ENCODE measurements at places on chromosomes 16 and 17. TPM values are rescaled to one million over a fixed set of nuclear protein-coding genes. Genes with fewer than 3 reads are reported as not detected.

- peak; percentile 26 for DNase-seq
- H3K27me3 ChIP-seq = no peaks in the 10 kb centered on the region
- peak overlapping the region; percentile 99 for H3K4me3 ChIP-seq
- H3K27ac ChIP-seq = peak overlapping the region; percentile 100
- H3K36me3 ChIP-seq = peaks cover 8% of the 10 kb centered on the region
These were observed 1.2 kb downstream of the VAMP2 start for GRCh38 chr17:8161289-8162232.

- H3K4me3 ChIP-seq = no peak overlapping the region
- no peaks in the 10 kb centered on the region for H3K27me3 ChIP-seq
- no peaks in the 10 kb centered on the region for H3K4me1 ChIP-seq
- peaks cover under 1% of the 10 kb centered on the region for H3K36me3 ChIP-seq
These were observed 22.5 kb downstream of the GABARAPL2 start for GRCh38 chr16:75588716-75589115.

GRCh38 chr17:82985973-82986372, 93.4 kb upstream of the METRNL start:
- H3K27me3 ChIP-seq = no peaks in the 10 kb centered on the region
- peak; percentile 53 for DNase-seq
- peak overlapping the region; percentile 18 for H3K27ac ChIP-seq
- H3K4me3 ChIP-seq = peak overlapping the region; percentile 31
- H3K4me1 ChIP-seq = peaks cover 25% of the 10 kb centered on the region
- H3K36me3 ChIP-seq = no peaks in the 10 kb centered on the region

DNA sequence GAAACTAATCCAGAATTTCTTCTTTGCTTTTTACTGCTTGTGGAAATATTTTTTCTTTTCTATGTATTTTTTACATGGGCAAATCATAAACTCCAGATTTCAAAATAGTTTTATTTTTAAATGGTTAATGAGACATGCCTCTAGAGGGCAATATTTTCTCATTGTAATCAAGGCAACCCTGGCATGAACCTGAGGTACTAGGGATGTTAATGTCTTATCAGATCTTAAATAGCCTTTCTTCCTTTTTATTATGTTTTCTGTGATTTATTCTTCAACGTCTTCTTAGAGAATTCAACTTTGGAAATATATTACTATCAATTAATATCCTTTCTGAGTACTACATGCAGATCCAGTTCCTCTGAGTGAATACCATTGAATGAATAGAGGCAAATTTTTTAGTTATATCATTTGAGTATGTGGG, 324.7 kb downstream of the BCAS3 start:
- H3K4me3 ChIP-seq = no peak overlapping the region
- H3K27ac ChIP-seq = no peak overlapping the region
- DNase-seq = peak; percentile 33
- no peaks in the 10 kb centered on the region for H3K36me3 ChIP-seq
- H3K27me3 ChIP-seq = no peaks in the 10 kb centered on the region

- H3K4me1 ChIP-seq = peaks cover 7% of the 10 kb centered on the region
- H3K36me3 ChIP-seq = no peaks in the 10 kb centered on the region
- H3K4me3 ChIP-seq = no peak overlapping the region
- no peak overlapping the region for H3K27ac ChIP-seq
- no peak for DNase-seq
- H3K27me3 ChIP-seq = peaks cover 4% of the 10 kb centered on the region
These were observed 1.1 kb upstream of the TPPP3 start for GRCh38 chr16:67394155-67395104.

DNA sequence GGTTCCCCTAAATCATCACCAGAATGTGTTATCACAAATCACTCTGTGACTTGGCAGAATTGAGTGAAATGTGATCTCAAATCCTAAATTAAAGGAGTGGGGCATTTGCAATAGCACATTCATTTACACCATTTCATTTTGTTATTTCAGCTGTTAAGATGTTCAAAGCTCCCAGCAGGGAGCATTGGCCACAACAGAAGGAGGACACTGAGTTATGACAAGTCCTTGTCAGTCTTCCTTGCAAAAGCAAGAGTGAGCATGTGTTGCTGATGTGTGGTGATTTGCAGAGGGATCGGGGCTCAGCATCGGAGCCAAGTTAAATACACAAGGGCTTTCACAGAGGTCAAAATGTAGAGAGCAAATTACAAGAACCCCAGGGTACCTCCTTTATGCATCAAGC, 372.2 kb upstream of the CDH5 start:
- H3K4me1 ChIP-seq = no peaks in the 10 kb centered on the region
- H3K36me3 ChIP-seq = no peaks in the 10 kb centered on the region
- no peak overlapping the region for H3K4me3 ChIP-seq

GRCh38 chr17:44146375-44147346, 4.9 kb downstream of the HROB start:
- no peak for DNase-seq
- no peak overlapping the region for H3K27ac ChIP-seq
- no peak overlapping the region for H3K4me3 ChIP-seq
- H3K4me1 ChIP-seq = peaks cover 4% of the 10 kb centered on the region

DNA sequence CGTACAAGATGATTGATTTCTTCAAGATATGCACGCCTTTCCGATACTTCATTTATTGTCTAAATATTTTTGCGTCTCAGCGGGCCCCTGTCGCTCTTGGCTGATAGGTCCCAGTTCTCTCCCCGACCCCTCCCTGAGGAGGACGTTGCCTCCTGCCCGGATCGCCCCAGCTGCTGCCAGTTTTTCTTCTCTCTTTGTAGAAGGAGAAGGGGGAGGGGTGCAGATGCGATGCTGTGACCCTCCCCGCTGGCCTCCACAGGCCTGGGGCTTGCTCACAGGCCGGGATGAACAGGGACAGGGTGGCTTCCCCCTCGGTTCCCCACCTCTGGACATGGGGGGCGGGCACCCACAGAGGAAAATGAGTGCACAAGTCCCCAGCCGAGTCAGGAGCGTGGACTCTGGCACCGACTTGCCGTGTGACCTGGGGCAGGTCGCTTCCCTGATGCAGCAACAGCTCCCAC, 53.6 kb upstream of the ZC3H18 start:
- H3K4me1 ChIP-seq = no peaks in the 10 kb centered on the region
- no peaks in the 10 kb centered on the region for H3K36me3 ChIP-seq
- no peak overlapping the region for H3K27ac ChIP-seq
- no peak overlapping the region for H3K4me3 ChIP-seq

DNA sequence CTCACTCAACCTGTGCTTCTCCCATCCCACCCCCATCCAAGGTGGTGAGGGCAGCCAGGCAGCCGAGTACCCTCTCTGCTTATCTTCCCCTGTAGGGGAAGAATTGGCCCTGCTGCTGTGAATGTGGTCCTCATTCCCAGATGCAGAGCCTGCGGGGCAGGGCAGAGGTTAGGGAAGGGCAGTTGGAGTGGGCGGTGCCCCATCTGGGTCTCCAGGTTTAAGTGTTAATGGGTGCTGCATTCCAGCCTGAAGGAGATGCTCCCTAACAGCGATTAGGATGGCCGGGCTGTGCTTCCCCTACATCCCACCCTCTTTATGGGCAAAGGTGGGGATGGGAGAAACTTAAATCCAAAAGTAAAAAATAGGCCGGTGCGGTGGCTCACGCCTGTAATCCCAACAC, 12.1 kb downstream of the TMEM95 start:
- DNase-seq = no peak
- no peaks in the 10 kb centered on the region for H3K4me1 ChIP-seq
- H3K27ac ChIP-seq = no peak overlapping the region
- H3K4me3 ChIP-seq = no peak overlapping the region
- H3K27me3 ChIP-seq = no peaks in the 10 kb centered on the region
- no peaks in the 10 kb centered on the region for H3K36me3 ChIP-seq

GRCh38 chr16:4944333-4945281, 7.7 kb upstream of the PPL start:
- H3K27ac ChIP-seq = no peak overlapping the region
- no peak for DNase-seq
- no peaks in the 10 kb centered on the region for H3K27me3 ChIP-seq

DNA sequence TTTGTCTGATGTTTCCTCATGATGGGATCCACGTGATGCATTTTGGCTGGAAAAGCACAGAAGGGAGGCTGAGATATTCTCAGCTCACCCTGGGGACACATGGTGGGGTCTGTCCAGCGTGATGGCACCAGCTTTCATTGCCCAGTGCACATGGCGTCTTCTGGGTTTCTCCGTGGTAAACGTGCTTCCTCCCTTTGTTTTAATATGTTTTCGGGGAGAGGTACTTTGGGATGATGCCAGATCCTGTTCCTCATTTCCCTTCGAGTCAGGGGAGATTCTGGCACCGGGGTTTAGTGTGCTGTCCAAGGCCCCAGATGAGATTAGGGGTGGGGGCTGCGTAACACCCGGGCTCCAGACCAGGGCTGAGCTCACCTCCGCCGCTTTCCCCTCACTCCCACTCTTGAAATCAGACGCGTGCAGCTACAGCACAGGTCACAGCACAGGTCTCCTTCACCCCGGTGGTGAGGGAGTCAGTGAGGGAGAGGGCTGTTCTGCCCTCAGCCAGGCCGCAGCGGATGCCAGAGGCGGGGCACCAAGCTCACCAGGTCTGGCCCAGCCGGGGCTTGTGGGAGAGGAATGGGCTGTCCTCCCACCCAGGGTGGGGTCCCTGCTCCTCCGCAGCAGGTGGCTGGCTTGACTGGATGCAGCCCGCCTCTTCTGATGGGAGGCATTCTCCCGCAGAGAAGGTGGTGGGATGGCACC, 33.9 kb downstream of the COX4I1 start:
- H3K36me3 ChIP-seq = no peaks in the 10 kb centered on the region
- H3K4me3 ChIP-seq = no peak overlapping the region
- H3K27ac ChIP-seq = no peak overlapping the region
- H3K4me1 ChIP-seq = no peaks in the 10 kb centered on the region
- H3K27me3 ChIP-seq = no peaks in the 10 kb centered on the region

DNA sequence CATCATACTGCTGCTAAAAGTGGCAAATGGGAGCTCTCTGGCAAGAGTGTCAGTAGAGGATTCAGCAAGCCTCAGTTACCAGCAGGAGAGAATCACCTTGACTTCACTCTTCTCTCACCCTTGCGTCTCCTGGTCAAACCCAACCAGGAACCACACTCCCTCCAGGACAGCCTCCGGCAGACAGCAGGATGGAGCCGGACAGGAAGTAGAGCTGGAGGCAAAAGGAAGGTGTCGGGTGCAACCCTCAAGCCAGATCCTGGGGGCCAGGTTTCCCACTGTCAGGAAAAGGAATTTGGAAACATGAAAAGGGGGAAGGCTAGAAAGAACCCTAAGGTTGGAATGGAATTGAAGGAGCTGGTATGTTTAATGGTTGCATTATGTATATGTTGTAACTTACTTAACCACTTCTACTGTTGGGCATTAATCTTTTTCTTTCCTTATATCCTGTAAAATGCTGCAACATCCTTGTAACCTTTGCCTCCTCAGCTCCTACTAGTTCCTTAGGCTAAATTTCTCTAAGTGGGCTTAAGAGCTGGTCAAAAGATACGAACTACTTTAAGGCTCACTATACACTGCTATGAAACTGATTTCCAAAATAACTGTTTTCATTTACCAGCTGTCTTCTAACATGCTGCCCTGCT, 40.3 kb downstream of the CYTH1 start:
- peak overlapping the region; percentile 61 for H3K27ac ChIP-seq
- no peak overlapping the region for H3K4me3 ChIP-seq
- H3K27me3 ChIP-seq = no peaks in the 10 kb centered on the region
- H3K4me1 ChIP-seq = peaks cover 98% of the 10 kb centered on the region
- no peak for DNase-seq
- H3K36me3 ChIP-seq = no peaks in the 10 kb centered on the region

- peaks cover 3% of the 10 kb centered on the region for H3K36me3 ChIP-seq
- peak overlapping the region; percentile 77 for H3K27ac ChIP-seq
- no peaks in the 10 kb centered on the region for H3K27me3 ChIP-seq
- H3K4me1 ChIP-seq = peaks cover 78% of the 10 kb centered on the region
- no peak for DNase-seq
These were observed 11.1 kb downstream of the NLRC5 start for GRCh38 chr16:57000271-57001025.

DNA sequence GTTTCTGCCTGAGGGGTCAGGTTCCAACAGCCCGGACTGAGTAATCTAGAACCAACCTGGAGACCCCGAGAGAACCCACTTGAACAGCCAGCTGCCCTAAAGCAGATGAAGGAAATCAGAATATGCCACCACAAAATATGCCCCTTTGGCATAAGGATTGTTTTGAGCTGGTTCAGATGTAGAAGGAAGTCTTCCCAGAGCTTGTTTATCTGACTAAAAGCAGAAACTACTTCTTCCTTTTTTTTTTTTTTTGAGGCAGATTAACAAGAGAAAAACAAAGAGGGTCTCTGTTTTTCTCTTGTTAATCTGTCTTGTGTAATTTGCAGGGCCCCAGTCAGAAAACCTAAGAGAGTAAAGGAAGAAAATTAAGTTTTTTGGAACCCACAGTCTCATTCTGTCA, 53.0 kb downstream of the PECAM1 start:
- no peak overlapping the region for H3K4me3 ChIP-seq
- no peak for DNase-seq
- H3K27me3 ChIP-seq = no peaks in the 10 kb centered on the region
- H3K36me3 ChIP-seq = no peaks in the 10 kb centered on the region

DNA sequence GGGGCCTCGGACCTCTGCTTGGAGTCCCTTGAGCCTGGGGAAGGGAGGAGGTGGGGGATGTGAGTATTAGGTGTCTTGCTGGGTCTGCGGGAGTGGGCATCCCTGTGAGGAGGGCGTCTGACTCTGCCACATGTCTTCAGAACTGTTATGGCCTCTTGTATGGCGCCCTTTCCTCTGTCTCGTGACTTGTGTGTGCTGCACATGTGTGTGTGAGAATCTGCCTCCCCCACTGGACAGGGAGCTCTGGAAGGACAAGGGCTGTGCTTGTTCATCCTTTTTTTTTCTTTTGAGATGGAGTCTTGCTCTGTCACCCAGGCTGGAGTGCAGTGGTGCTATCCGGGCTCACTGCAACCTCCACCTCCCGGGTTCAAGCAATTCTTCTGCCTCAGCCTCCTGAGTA, 33.4 kb downstream of the ARHGAP23 start:
- no peaks in the 10 kb centered on the region for H3K36me3 ChIP-seq
- H3K4me1 ChIP-seq = no peaks in the 10 kb centered on the region
- no peak overlapping the region for H3K4me3 ChIP-seq
- no peak for DNase-seq
- H3K27me3 ChIP-seq = no peaks in the 10 kb centered on the region

Gene CD300E
- not detected for polyA plus RNA-seq

Gene WIPF2
- 5.0 TPM for polyA plus RNA-seq

Gene GOT2
- 90.1 TPM for polyA plus RNA-seq

Gene SBK1
- polyA plus RNA-seq = 4.2 TPM

Gene DOK4
- 1.6 TPM for polyA plus RNA-seq

Gene PRR11
- polyA plus RNA-seq = 0.07 TPM

Gene WSCD1
- not detected for polyA plus RNA-seq

Gene TPSD1
- not detected for polyA plus RNA-seq

Gene MYH13
- not detected for polyA plus RNA-seq

Gene PHAF1
- 21.4 TPM for polyA plus RNA-seq

Gene FAM20A
- polyA plus RNA-seq = not detected

Gene MSLN
- polyA plus RNA-seq = not detected

Gene CCL16
- polyA plus RNA-seq = not detected

Data from naive thymus-derived CD4-positive, alpha-beta T cell (primary cell).